ENCODE measurements at places on chromosomes 4 and X.

- DNase-seq, result no peak
Measured at GRCh38 chrX:13906093-13906492, 89.2 kb upstream of the GPM6B start.

- no peak for DNase-seq
Measured at GRCh38 chr4:130336585-130337217, 1240.7 kb downstream of the C4orf33 start.

DNA sequence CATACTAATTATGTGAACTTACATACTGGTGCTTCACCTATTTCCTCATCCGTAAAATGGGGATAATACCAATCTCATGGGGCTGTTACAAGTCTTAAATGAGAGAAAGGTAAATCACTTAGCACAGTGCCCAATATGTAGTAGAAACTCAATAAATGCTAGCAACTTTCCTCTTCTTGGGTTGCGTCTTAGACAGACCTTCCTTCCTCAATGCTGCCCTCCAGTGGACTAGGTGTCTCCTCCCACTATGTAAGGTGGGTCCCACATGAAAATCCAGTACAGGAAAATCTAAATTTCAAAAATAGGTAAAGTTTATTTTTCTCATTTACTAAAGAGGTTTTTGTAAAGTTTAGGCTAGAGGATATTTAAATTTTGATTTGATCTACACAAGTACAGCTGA lies 20.6 kb downstream of the ZDHHC9 start:
- peak; percentile 5 for DNase-seq

GRCh38 chrX:45518552-45518951 lies 317.9 kb upstream of the DIPK2B start:
- no peak for DNase-seq

DNA sequence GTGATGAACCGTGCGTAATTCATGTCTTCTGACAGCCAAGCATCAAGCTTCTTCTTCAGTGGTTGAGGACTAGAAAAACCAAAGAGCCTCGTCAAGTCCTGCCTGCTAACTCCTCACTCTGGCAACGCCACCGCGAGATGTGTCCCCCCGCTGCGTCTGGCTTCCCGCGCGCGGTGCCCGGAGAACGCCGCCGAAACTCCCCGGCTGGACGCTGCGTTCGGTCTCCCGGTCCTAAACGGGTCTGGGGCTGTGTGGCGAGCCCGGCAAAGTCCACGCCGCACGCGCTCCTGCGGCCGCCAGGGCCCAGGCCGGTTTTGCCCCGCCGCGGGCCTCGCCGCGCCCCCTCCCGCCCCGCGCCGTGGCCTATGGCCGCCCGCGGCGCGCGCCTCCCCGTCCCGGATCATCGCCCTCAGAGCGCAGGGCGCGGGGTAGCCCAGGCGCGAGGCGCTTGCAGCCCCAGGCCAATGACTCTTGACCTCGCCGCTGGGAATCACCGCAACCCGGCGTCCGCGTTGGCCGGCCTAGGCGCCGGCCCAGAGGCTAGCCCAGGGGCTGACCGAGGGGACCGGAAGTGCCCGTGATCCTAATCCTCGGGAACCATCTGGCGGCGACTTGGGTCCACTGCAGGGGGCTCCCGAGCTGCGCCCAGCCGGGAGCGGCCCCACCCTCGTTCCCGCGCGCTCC lies at the start of gene AADAT:
Gene AADAT (minus strand): TSS at position 289 of the 684 bp plus-strand sequence. CDS start 266 bp downstream, at position 23.
- DNase-seq, result no peak

DNA sequence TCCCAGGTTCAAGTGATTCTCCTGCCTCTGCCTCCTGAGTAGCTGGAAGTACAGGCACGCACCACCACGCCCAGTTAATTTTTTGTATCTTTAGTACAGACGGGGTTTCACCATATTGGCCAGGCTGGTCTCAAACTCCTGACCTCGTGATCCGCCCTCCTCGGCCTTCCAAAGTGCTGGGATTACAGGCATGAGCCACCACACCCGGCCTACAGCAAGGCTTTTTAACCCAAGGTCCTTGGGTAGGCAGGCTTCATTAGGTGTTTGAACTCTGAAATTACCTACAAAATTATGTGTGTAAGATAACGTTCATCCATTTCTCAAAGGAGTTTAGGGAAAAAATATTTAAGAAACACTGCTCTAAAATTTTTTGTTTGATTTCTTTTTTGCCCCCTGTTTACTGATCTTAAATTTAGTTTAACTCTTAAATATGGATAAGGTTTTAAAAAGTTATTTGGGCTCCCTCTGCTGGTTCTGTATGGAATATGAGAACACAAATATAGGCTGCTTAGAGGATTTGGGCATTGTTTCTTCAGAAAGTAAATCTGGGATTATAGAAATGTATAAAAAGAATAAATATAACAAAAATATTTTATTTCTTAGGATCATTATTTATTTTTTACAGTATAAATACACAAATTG lies 92.8 kb downstream of the CBR4 start:
- peak; percentile 18 for DNase-seq

- no peak for DNase-seq
Measured at GRCh38 chr4:147826288-147826646, 94.4 kb downstream of the ARHGAP10 start.

- no peak for DNase-seq
Measured at GRCh38 chr4:29423836-29424721, 1296.1 kb upstream of the PCDH7 start.

DNA sequence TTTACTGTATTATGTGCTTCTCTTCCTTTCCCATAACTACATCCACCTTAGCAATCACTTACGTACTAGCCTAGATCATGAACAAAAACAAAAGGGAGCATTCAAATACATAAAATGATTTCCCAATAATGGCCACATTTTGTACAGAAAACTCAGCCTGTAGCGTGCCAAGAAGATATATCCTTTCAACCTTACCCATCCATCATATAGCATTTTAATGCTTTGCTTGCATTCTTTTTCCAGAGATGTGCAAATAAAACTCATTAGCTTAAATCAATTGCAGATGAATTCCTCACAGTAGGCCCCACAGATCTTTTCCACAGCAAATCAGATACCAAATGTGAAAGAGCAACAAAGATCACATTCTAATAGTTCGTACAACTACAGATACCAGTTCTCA lies 20.8 kb downstream of the GRSF1 start:
- DNase-seq, result no peak

DNA sequence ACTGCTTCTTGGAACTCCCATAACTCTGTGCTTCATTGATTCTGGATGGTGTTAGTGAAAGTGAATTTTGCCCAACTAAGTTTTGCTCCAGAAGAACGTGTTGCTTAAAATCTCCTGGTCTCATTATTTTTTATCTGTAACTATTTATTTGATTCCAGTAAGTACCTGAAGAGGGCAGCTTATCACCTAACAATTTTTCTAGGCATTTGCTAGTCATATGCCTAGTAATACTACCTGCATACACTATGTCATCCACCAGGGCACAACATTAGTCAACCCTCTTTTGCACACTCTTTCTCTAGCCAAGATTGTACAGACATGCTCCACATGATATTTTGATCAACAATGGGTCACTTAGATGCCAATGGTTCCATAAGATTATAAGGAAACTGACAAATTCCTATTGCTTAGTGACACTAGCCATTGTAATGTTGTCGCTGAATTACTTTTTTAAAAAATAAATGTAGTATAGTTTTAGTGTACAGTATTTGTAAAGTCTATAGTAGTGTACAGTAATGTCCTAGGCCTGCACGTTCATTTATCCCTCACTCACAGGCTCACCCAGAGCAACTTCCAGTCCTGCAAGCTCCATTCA lies 499.9 kb upstream of the AADAT start:
- DNase-seq, result no peak

DNA sequence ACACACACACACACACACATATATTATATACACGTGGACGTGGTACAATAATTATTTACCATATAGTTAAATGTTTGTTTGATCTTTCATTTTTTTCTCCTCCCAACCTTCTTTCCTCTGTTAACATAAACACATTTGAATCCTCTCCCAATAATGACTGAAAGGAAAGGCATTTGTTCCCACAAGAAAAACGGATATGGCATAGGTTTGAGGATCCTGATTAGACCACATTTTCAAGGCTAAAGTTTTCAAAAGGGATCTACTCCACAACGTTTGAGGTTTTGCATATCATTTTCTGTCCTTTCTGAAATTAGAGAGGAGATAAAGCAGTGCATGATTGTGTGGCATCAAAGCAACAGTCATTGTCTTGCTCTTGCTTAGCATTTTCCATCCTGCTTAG lies 1883.4 kb downstream of the STIM2 start:
- DNase-seq, result no peak

GRCh38 chrX:2351999-2352995 lies 148.5 kb downstream of the DHRSX start:
- DNase-seq, result no peak

- no peak for DNase-seq
Measured at GRCh38 chr4:46993075-46994006, at the start of gene GABRA4. TSS of gene GABRA4 (minus strand) at chr4:46993581. CDS start at chr4:46993424, 157 bp downstream.

DNA sequence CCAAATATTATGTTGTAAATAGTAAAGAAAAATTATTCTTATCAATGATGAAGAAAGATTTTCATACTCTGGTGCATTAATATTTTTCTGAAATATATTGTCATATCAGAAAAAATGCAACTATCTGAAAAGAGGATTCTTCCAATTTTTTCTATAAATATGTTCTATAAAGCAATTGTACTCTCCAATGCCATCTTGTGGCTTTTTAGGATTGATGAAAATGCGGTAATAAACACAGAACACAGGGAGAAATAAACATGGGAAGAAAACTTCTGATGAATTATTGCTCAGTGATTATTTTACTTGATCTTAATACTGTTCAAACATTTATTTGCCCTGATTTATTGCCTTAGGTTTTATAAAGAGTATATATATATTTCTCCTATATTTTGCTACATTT lies 215.4 kb downstream of the IL1RAPL1 start:
- DNase-seq, result no peak

- no peak for DNase-seq
Measured at GRCh38 chrX:39258331-39258730, 457.1 kb downstream of the MID1IP1 start.

GRCh38 chr4:107991945-107992630 lies 2.4 kb downstream of the HADH start:
- no peak for DNase-seq

DNA sequence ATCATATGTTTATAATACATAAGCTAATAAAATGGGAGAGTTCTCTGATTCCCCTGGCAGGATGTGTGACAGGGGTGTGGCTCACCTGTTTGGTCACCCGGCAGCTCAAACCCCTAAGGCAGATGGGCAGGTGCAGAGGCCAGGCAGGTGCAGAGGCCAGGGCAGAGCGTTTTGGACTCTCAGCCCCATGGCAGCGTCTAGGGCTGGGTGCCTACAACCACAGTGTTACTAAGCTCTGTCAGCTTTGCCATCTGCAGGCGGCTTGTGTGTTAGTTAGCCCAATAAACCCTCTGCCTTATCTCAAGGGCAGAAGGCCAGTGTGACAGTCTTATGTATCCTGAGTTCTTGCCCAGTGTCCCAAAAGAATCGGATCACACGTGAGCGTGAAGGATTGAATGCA lies 54.0 kb upstream of the UGT2B15 start:
- no peak for DNase-seq

DNA sequence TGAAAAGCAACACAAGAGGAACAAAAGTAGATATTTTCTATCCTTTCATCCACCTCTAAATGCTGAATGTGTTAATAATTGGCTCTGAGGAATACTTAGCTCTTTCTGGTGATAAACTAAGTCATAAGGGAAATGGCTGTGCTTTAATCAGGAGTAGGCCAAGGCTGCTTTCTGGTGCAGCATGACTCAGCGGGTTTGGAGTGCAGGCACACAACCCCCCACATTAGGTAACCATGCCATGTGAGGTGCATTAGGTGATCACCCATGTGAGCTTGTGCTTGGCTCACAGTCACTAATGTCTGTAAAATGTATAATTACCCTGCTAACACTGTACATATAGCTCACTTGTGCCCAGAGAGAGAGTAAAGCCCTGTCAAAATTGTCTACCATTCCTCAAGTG lies 57.2 kb downstream of the USP38 start:
- DNase-seq, result peak; percentile 5

- no peak for DNase-seq
Measured at GRCh38 chr4:87053802-87054767, 119.3 kb downstream of the AFF1 start.

GRCh38 chr4:118356111-118356510 lies 3.3 kb upstream of the PRSS12 start:
- no peak for DNase-seq

- DNase-seq, result no peak
Measured at GRCh38 chr4:173420324-173420752, 21.4 kb upstream of the SCRG1 start.

- no peak for DNase-seq
Measured at GRCh38 chr4:113695328-113696169, 66.0 kb downstream of the CAMK2D start.

DNA sequence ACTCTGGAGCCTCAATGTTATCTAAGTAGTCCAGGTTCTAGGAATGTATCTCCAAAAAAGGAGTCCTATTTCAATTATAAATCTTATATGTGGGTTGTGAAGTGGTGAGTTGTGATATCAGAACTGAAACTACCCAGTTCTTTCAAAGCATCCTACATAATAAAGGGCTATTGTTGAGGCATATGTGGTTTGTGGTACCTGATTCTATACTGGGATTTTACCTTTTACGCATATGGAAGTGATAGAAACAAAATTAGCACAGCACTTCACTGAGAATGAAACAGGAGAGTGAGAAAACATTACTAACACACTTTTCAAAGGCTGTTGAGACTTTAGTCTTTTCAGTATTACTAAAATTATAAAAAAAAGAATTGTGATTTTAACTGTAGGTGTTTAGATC lies 417.7 kb upstream of the GALNT7 start:
- no peak for DNase-seq

GRCh38 chr4:188396037-188396436 lies 256.8 kb downstream of the TRIML1 start:
- DNase-seq, result no peak

DNA sequence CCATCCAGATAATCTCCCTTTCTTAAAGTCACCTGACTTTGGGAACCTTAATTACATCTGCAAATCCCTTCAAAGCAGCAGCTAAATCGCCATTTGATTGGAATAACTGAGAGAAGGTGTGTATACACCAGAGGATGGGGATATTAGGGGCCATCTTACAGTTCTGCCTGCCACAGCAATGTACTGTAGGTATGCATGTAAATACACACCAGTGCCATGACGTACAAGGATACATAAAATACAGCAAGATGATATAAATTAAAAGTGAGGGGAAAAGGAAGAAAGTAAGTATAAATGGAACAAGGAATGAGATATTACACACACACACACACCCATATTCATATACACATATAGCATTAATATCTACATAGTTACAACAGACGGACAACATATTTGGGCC lies 81.2 kb downstream of the CBR4 start:
- DNase-seq, result no peak

DNA sequence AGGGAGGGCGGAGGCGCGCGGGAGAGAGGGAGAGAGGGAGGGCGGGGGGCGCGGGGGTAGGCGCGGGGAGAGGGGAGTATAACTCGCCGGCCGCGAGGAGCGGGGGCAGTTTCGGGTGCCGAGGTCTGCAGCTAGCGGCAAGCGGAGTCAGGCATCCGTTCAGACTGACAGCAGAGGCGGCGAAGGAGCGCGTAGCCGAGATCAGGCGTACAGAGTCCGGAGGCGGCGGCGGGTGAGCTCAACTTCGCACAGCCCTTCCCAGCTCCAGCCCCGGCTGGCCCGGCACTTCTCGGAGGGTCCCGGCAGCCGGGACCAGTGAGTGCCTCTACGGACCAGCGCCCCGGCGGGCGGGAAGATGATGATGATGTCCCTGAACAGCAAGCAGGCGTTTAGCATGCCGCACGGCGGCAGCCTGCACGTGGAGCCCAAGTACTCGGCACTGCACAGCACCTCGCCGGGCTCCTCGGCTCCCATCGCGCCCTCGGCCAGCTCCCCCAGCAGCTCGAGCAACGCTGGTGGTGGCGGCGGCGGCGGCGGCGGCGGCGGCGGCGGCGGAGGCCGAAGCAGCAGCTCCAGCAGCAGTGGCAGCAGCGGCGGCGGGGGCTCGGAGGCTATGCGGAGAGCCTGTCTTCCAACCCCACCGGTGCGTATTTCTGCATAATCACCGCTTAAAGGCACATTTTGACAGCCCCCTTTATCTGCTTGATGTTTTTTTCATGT lies at the start of gene POU4F2:
Gene POU4F2 (plus strand): TSS at position 108 of the 720 bp plus-strand sequence. CDS start 248 bp downstream, at position 356.
- no peak for DNase-seq
